Stimulated activated CD8-positive, alpha-beta memory T cell treated with anti-CD3 and anti-CD28 coated beads, Interleukin-7, amount 100 ng/mL, for 1 hour (primary cell): ENCODE measurements at places on chromosomes 3 and 15.

DNA sequence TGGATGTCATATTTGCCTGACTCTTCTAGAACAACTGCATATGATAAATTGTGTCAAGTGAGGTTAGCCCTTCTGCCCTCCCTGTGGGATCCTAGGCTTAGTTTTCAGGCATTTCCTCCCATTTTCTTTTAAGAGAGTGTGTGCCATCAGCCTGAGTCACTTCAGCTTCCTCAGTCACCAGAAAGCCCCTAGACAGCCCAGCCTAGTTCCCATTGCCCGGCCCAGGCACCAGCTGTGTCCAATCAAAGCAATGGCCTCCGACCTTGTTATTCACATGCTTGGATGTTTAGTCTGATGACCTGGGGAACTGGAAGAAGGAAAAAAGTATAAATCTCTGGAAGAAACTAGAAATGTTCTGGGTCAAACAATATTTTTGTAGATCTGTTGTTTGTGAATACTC is 221.9 kb upstream of the LRIG1 start:
- no peak for DNase-seq

DNA sequence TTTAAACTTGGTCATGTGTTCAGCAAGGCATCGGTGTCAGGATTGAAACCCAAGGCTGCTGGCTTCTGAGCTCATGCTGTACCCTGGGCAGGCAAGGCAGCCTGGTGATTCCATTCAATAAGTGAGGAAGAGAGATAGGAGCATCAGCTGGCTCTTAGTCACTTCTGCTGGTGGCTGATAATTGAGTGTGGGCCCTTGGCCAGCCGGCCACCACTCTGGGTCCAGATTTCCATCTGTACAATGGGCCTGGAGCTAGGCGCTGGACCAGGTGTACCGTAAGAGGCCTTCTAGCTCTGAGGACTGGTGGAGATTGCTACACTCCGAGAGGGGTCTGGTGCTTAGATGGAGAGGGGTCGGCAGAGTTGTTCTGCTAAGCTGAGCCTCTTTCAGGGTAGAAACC is 4.3 kb downstream of the CD276 start:
- DNase-seq = no peak

GRCh38 chr3:46926871-46927717 is 49.5 kb downstream of the CCDC12 start:
- no peak for DNase-seq

DNA sequence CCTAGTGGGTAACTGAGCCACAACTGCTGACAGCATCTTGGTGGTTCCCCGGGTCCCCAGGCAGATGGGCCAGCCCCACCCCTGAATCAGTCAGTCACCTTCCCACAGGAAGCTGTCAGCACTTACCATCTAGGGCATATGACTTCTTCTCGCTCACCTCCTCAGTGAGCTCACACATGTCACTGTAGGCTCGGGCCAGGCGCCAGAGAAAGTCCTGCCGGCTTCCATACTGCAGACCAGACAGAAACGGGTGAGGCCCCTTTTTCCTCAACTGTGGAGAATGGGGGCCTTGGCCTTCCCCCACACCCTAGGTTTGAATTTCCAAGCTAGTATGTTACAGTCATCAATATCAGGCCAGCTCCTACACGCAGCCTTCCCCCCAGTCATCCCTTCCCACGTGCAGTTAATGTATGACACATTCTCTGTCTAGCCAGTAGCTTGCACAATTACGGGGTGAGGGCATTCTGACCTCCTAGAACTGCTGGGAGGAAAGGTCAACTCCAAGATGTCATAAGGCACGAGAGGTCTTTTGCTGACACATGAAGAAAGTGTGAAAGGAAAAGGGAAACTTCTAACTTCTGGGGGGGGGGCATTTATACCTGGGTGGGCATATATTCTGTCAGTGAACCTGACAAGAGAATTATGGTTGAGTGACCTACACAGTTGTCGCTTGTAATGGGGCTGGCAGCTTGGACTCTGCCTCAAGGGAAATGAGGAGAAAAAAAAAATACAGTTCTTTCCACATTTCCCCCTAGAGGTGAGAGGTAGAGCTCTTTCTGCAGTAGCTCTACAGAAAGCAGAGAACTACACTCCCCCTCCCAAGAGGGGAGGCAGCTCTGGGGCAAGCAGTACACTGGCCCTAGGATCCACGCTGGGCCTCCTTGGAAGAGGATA is 10.9 kb downstream of the RMDN3 start:
- no peak for DNase-seq

DNA sequence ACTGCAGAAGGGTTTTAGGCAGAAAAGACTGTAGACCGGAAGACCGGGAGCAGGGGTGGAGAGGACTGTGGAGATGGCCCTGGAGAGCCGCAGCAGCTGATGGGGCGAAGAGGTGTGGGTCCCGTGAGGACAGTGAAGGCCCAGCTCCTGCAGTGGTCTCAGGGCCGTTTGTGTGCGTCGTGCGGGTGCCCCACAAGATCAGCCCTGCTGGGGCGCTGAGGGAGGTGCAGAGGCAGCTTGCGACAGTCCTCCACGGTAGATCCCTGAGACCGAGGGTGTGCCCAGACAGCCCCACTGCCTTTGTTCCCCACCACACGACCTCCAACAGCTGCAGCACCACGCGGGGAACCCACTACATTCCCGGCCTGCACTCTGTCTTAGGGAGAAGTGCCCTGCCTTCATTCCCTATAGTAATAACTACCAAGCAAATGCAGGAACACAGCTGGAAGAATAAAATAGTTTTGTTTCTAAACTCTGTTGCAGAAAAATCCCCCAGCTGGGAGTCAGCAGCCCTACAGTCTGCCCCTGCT is 19.0 kb upstream of the CRABP1 start:
- no peak for DNase-seq

DNA sequence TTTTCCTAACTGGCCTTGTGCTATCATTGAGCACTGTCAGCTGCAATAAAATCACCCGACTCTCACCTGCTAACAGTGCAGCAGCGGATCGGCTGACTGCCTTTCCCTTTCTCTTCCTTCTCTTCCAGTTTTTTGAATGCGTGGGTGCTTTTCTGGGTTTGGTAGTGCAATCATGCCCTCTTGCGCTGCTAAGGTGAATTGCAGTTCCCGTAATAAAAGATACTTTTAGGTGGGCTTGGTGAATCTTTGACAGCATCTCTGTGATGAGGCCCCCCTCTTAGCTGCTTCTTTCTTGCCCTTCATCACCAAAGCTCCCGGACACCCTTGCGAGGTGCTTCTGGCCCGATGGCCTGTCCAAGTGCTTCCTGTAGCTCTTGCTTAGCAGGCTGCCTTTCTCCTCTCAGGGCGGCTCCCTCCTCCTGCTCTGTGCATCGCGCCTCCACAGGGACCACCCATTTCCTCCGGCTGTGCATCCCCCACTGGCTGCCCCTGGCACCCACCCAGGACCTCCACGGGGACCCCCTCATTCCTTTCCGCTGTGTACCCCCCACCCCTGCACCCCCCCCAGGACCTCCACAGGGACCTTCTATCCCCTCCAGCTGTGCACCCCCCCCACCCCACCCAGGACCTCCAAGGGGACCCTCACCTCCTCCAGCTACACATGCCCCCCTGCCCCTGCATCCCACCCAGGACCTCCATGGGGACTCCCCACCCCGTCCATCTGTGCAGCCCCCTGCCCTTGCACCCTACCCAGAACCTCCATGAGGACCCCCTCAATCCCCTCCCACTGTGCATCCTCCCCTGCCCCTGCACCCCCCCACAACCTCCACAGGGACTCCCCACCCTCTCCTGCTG is 50.8 kb upstream of the RPL32 start:
- DNase-seq = no peak

GRCh38 chr15:78108300-78109084 is 16.1 kb downstream of the SH2D7 start:
- DNase-seq = peak; percentile 66

GRCh38 chr15:80645494-80646065 is 49.5 kb upstream of the ABHD17C start:
- DNase-seq = no peak

DNA sequence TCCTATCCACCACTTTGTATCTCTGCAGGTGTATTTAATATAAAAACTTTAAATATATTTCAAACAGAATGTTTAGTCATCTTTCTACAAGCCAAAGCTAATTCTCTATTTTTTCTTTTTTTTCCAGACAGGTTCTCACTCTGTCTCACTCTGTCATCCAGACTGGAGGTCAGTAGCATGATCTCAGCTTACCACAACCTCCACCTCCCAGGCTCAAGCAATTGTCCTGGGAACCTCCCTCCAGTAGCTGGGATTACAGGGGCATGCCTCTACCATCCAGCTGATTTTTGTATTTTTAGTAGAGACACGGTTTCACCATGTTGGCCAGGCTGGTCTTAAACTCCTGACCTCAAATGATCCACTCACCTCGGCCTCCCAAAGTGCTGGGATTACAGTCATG is 202.6 kb downstream of the VGLL3 start:
- DNase-seq = no peak

DNA sequence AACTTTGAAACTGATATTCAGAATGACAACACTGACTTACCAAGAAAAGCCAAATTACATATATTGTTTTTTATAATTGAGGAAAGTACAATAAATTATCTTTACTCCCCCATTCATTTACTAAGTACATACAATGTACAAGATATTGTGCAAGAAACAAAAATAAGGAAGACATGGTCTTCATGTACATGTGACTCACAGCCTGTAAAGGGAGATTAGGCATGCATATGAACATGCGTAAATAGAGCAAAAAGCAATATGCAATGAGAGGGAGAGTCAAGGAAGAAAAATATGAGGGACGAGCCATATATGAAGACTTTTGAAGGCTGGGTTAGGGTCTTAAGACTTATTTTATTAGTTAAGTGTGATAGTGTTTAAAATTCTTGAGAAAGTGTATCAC is 258.4 kb downstream of the GBE1 start:
- no peak for DNase-seq

- DNase-seq = no peak
Observed at GRCh38 chr3:127851899-127852298, 29.6 kb upstream of the MGLL start.

GRCh38 chr3:146134348-146135117 is 26.5 kb downstream of the PLOD2 start:
- no peak for DNase-seq

DNA sequence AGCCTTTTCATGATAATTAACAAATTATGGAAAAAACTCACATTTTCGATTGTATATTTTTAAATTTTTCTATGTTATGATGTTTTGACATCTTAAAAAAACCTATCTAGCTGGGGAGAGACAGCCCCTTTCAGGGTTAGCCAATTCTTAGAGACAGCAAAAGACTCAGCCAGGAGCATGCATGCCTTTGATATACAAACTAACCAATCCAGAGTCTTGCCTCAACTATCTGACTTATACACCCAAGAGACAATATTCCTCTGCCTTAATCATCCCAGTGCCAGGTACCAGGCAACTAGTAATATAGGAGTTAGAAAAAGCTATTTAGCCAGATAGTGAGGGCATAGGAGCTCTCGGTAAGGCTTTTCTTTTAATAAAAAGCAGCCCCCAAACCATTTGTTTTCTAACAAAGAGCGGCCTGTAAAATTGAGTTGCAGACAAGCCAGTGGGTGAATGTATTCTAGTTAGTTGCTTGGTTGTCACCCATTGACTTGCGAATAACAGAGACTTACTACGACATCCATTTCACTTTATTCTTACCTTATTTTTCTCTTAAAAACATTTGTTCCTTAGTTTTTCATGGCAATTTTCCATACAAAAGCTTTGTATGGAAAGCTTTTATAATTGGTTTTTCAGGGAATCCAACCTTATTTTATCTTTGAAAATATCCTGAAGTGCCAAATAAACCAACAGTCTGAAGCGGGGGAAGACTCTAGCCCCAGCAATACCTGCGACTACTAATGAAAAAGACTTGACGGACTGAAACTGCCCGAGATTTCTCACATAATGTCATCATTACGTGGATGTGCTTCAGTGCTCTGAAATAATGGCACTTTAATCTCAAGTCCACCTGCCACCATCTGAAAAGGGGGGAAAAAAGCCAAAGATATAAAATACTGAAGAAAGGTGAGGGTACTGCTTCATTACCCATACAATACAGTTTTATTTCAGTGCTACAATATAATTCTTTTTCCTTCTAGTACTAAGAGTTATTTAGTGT is 64.6 kb upstream of the ATP2C1 start:
- DNase-seq = no peak

DNA sequence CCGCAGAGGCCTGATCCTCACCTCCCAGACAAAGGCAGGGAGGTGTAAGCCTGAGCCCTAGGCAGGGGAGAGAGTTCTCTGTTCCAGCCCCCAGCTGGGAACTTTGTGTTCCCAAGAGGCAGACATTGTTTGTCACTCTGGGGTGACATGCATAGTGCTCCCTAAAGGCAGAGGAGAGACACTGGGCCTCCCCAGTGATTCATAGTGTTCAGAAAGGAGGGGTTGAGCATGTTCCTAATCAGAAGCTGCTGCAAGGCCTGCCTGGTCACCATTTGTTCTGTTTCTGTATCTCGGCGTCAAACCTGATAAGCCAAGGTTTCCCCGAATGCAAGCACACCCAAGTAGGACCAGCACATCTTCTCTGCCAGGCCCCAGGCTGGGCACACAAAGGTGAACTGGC is 24.0 kb upstream of the SLC6A6 start:
- no peak for DNase-seq

- DNase-seq = no peak
Observed at GRCh38 chr3:10367506-10367905, 46.6 kb upstream of the SEC13 start.

DNA sequence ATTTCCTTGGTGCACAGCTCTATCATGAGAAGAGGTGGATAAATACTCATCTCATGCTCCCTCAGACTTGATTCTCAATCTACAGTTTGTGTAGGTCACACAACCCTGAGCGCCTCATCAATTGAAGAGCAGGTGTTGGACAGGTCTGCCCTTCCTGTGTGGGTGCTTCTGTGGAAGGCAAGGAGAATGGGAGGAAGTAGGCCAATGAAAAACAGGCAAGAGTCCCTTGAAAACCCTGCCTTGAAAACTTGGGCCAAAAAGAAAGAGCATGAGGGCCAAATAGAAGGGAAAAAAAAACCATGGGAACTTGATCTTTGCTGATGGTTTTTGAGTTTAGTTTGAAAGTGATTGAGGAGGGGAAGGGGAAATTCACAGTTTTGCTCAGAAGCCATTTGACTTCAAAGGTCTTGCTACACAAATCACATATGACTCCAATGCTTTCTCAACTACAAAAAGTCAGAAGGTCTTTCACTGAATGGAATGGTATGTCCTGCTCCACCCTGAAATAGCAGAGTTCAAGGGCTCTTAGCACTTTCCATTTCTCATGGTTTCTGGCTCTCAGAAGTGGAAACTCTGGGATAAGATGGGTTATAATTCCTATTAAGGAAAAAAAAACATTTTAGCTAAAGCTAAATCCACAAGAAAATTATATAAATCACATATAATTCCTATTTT is 37.2 kb upstream of the TM4SF1 start:
- no peak for DNase-seq

- DNase-seq = no peak
Observed at GRCh38 chr15:77904436-77904821, 173.1 kb downstream of the TBC1D2B start.

- DNase-seq = no peak
Observed at GRCh38 chr15:66877477-66878271, 175.6 kb downstream of the SMAD6 start.

- no peak for DNase-seq
Observed at GRCh38 chr15:51094606-51095569, at the start of gene TNFAIP8L3. Gene TNFAIP8L3, minus strand, starts transcription at chr15:51094906. Its CDS starts 311 bp downstream, at chr15:51094595.

- no peak for DNase-seq
Observed at GRCh38 chr3:9207116-9207763, 42.2 kb downstream of the SRGAP3 start.
